Dorsolateral prefrontal cortex (tissue), 122 donors: ENCODE measurements at places on chromosomes 6 and 20. TPM values are rescaled to one million over a fixed set of nuclear protein-coding genes. Genes with fewer than 3 reads are reported as not detected.

PRL gene
- total RNA-seq: not detected

ABHD16B gene
- not detected for total RNA-seq

ULBP3 gene
- total RNA-seq: 2.3 TPM

GHRH gene
- total RNA-seq: not detected

OR2H1 gene
- not detected for total RNA-seq

MPIG6B gene
- not detected for total RNA-seq

PTCHD4 gene
- total RNA-seq: 17.6 TPM

PRRT1 gene
- 97.0 TPM for total RNA-seq

GPR63 gene
- 7.6 TPM for total RNA-seq

MYCT1 gene
- 5.8 TPM for total RNA-seq

SLC17A1 gene
- total RNA-seq: not detected

TSPO2 gene
- total RNA-seq: not detected

HINT3 gene
- total RNA-seq: 44.8 TPM

RAB5IF gene
- 44.4 TPM for total RNA-seq
